BJ (cell line): ENCODE measurements at places on chromosomes 16 and 17.

DNA sequence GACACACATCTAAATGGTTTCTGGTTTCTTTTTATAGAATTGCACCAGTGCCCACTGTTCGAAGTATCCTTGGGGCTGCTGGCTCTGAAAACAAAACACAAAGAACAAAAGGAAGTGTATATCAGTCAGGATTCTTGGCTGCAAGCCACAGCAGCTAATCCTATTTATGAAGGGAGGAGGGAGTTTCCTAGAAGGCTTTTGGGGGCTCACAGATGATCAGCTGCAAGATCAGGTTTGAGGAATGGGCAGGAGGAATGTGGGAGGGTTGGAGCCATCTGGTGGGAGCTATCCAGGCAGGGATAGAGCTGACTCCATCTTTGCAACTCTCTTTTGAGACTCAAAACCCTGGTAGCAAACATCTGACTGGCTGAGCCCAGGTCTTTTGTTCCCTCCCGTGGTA is 118.3 kb upstream of the EEF2KMT start:
- no peak for DNase-seq

GRCh38 chr17:81511804-81512561 is 616 bp downstream of the ACTG1 start:
- DNase-seq: no peak

DNA sequence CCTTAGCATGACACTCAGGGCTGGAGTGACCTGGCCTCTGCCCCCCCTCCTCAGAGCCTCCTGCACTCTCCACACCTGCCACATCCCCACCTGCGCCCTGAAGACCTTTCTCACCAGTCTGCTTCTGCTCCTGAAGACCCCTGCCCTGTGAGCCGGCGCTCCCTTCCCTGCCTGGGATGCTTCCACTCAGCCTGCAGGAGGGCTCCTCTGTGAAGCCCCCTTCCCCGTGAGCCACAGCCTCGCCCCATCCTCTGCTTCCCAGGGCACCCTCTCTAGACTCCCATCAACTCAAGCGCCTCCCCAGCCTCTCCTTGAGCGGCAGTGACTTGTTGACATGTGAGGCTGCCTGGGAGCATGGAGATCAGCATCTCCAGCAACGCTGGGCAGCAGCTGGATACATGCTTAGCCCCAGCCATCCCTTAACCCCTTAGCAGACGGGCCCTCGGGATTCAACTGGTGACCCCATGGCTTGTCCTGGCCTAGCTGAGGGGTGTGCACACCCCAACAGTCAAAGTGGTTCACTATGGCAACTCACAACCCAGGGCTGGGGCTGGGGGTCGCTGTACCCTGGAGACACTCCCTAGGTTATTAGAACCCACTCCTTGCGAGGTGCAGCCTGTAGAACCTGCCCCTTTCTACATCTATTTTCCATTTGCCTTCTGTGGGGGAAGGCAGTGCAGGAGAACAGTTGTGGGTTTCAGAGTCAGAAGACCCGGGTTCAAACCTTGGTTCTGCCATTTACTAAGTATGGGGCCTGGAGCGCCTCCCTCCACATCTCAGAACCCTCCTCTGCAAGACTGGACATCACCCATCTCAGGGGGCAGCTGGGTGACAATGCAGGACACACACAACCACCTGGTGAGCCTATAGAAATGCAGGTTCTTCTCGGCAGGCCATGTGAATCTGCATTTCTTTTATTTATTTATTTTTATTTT is 21.5 kb downstream of the TMEM235 start:
- DNase-seq: no peak

DNA sequence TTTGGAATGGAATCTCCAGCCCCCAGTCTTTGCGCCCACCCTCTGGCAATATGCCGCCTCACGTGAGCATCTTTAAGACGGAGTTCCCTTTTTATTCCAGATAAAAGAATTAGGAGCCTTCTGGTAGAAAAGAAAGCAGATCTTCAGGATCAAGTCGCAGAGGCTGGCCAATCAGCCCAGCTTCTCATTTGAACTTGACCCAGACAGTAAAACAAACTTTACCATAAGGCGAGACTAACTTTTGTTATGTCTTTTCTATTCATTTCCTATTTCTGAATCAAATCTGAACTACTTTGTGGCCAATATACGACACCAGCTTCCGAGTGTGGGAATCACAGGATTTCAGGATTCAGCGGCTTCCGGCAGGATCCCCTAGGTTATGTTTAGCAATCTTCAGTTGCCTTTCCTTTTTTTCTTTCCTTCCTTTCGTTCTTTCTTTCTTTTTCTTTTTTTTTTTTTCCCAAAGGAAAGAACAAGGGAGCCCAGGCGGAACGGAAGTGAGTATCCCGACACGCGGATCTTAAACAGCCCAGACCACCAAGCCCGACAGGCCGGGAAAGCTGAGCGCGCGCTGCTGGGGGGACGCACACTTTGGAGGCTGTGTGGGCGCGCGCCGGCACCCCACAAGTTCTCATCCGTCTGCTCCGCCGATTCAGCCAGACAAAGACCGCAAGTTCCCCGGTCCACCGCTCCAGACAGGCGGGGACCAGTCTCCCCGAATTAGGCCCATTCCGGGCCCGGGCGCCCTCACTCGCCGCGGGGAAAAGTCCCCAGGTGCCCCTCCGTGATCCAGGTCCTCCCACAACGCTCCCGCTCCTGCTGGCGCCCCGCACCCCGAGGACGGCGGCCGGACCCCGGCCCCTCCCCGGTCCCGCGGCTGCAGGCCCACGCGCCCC is 633 bp downstream of the TBC1D16 start:
- no peak for DNase-seq

DNA sequence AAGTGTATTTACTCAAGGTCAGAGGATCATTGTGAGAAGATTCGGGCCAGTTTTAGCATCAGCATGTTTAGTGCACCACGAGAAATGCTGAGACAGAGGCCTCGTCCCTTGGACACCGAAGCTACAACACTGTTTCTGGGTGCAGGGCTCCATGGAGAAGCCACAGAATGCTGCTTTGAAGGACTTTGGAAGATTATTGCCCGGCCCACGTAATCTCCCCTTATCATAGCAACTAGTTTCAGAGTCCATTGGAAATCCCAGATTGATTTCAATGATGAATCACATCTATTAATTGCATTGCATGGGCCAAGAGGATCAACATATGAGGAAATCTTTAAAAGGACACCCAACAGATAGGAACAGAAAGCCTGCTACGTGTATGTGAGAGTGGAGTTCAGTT is 156.0 kb downstream of the MAF start:
- DNase-seq: no peak

DNA sequence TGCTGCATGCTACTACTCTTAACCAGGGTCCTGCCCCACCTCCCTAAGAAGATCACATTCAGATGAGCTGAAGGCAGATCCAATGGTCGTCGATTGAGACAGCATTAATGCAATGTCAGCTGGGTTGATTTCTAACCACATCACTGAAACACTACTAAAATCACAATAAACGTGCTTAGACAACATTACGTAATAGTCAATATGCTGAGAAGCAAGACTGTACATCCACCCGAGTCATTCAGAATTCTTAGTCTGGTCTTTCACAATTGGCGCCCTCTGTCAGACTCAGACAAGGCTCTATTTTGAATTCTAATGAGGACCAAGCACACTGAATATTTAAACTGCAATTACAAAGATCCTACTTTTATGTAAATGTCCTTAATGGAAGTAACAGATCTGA is 205.2 kb downstream of the STX8 start:
- DNase-seq: no peak

DNA sequence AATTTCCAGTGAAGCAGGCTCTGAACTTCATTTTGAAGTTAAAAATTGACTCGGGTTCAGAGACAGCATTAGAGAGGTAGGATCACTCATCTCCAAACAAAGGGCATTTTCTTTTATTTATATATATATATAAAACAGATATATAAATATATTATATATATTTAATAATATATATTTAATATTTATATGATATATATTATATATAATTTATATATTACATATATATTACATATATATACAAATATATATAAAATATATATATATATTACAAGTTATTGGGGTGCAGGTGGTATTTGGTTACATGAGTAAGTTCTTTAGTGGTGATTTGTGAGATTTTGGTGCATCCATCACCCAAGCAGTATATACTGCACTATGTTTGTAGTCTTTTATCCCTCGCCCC is 320.8 kb downstream of the MAP2K6 start:
- DNase-seq: no peak

- DNase-seq: no peak
These were observed 29.6 kb downstream of the COG4 start for GRCh38 chr16:70493802-70494201.

DNA sequence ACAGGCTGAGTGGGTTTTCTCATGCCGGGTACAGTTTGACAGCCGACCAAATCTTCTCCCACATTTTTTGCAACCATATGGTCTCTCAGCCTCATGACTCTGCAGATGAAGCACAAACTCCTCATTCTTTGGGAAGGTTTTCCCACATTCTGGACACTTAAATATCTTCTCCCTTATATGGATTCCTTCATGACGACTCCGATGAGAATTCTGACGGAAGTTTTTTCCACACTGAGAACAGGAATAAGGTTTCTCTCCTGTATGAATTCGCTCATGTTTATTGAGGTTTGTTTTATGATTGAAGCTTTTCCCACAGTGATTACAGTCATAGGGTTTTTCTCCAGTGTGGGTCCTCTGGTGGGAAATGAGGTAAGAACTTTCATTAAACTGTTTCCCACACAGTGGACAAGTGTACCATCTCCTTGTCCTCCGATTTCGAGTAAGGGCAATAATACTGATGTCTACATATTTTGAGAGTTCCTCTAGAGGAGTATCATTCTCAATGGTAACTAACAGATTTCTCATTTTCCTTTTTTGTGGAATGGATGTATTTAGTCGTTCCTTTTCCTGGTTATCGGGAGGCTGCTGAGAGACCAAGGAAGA is 10.9 kb downstream of the ZNF200 start:
- no peak for DNase-seq

GRCh38 chr16:46757339-46758050 is 9.4 kb upstream of the MYLK3 start:
- DNase-seq: no peak

DNA sequence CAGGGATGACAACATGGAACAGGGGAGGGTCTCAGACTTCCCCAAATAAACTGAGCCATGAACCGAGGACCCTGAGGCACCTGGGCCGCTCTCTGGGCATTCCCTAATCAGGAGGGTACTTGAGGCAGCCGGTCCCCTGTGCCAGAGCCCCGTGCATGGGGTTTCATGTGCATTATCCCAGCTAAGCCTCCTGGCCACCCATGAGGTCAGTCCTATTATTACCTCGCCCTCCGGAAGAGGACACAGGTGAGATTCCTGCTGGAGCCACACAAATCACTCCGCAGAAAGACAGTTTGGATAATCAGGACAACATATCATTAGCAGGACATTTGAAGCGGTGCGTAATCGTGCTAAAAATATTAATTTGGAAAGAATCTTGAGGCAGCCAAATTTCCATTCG is 274.0 kb downstream of the PARN start:
- no peak for DNase-seq

GRCh38 chr16:75043175-75043895 is 44.5 kb downstream of the ZNRF1 start:
- no peak for DNase-seq

GRCh38 chr17:3740611-3741073 is 16.9 kb downstream of the HASPIN start:
- DNase-seq: no peak

DNA sequence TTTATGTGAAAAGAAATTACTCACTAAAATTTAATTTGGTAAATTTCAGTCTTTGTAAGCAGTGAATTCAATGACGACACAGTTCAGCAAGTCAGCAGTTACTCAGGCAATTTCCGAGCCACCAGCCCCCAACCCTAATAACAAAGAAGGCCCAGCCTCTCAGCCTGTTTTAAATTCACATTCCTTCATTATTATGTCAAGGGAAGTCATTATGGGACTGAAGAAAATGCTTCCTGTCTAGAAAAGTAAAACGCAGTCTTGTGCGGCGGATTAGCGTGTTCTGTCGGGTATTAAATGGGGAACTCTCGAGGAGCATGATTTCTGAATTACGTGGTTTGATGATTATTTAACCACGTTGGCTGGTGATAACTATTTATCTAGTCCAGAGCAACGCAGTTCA is 177.6 kb downstream of the AIPL1 start:
- DNase-seq: no peak

- DNase-seq: no peak
These were observed 11.7 kb downstream of the HDAC5 start for GRCh38 chr17:44111777-44112176.

DNA sequence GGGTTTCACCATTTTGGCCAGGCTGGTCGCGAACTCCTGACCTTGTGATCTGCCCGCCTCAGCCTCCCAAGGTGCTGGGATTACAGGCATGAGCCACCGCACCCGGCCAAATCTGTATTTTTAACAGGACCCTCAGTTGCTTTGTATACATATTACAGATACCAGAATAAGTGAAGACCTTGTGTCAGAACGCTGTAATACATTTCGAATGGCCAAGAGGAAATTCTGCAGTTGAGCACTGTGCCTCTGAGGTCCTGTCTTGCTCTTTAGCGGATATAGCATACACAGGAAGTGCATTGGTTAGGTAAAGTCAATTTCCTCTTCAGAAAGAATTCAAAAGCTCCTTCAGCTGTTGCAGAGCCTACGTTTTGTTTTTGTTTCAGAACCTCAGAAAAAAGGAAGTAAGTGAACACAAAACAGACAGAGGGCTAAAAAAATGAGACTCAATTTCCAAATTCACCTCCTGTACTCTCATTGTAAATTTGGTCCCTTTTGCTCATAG is 15.7 kb downstream of the CRLF3 start:
- no peak for DNase-seq

DNA sequence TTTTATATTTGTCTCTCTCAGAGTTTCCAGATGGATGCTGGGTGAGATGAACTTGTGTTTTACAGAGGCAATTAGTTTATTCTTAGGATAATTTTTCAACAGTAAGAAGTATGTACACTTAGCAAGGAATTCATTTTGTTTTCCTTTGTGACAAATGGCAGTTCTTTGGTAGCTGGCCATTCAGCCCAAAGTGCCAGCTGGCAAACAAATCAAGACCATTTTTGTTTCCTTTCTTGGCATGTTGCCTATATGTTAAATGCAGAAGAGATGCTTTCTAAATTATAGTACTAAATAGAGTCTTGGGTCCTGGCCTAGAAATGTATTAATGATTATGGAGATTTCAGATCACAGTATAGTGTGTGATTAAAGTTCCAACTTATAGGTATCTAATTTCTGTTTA is 337.1 kb downstream of the CNTNAP4 start:
- no peak for DNase-seq

- DNase-seq: no peak
These were observed 386.1 kb downstream of the SEC14L1 start for GRCh38 chr17:77526728-77527350.

GRCh38 chr17:32536736-32537643 is 50.2 kb downstream of the CDK5R1 start:
- DNase-seq: no peak

- DNase-seq: no peak
These were observed 46.8 kb downstream of the ZDHHC7 start for GRCh38 chr16:84964386-84965128.
